ENCODE measurements at places on chromosomes 2 and 18.
A peak's percentile ranks its signal among the peaks of the same experiment; 100 is the strongest.

DNA sequence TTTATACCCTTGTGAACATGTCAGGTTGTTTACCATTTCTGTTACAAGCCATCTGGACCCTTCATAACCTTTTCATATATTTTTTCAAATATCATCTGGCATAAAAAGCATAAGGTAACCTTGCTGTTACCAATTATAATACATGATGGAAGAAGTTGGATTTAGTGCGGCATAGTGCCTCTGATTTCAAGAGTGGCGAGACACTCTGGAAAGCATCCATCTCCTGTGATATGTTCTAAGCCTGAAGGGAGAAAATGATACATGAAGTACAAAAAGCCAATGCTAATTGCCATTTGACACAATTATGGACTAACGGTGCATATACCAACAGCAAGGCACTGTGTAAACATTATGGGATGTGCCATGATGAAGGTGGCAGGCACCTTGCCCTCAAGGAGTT, 75.1 kb downstream of the DCC start:
- no peak for DNase-seq

GRCh38 chr2:129888896-129889295, 90.6 kb upstream of the RAB6C start:
- DNase-seq, result no peak

DNA sequence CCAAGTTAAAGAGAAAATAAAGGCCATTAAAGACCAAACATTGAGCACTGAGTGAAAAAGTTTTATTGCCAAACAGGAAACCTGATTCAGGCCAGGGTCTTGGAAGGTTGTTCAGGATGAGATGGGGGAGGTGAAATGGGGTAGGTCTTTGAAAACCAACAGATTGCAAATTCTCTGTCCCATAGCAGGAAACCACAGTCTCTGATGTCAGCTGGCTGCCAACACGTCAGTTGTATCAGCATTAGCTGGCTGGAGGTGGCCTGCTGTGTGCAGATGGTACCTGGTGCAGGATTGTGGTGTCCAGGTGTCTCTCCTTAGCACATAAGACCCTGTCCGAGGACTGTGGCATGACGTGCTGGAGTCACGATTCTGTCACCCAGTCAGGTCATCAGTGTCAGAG, 106.3 kb downstream of the MSH2 start:
- no peak for DNase-seq

DNA sequence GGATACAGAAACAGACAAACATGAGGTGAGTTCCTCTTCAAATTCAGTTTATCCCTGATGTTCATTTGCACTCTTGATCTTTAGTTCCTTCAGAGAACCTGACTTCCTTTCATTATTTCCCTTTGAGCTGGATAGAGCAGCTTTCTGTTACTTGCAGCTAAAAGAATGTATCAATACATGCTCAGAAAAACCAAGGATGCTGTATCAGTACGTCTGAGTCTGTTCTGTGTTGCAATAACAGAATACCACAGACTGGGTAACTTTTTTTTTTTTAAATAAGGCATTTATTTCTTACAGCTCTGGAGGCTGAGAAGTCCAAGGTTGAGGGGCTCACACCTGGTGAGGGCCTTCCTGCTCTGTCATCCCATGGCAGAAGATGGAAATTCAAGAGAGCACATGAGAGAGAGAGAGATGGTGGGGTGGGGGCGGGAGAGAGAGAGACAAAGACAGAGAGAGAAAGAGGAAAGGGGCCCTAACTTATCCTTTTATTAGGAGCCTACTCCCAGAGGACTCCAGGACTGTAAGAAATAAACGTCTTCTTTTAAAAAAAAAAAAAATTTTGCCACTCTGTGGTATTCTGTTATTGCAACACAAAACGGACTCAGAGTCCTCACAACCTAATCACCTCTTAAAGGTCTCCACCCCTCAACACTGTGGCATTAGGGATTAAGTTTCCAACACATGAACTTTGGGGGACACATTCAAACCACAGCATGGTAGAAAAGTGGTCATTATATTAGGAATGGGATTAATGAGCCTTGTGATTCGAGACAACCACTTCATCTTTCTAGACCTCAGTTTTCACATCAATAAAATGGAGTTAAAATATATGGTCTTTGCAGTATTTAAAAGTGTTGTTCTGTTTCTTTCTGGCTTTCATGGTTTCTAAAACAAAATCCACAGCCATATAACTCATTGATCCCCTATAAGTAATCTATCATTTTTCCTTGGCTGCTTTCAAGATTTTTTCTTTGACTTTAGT, 18.4 kb upstream of the SELENOI start:
- no peak for DNase-seq

DNA sequence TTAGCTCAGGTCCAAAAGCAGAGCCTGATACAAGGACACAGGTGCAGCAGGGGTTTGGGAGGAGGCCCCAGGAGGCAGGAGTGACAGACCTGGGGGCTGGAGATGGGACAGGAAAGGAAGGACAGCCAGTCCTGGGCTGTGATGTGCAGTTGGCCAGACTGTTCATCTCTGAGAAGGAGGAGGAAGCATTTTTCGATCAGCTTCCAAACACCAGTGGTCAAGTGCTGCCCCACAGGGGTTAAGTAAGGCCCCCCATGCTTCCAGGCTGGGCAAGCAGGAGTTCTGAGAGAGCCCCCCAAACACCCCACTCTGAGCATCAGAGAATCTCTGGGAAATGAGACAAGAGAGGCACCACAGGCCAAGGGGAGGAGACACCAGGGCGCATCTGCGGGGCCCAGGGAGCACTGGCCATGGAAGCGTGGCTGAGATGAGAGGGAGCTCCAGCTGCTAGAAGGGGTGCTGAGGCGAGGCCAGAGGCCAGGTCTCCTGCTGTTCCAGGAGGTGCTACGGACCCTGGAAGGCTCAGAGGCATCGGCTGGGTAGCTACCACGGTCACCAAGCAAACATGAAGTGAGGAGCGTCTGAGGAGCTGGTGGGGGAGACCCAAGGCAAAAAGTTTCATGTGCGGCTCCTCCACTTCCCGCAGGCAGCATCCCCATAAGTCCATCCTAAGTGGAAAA, 5.6 kb upstream of the HDAC4 start:
- no peak for DNase-seq

GRCh38 chr2:236408090-236408489, 143.9 kb upstream of the ASB18 start:
- DNase-seq, result no peak

GRCh38 chr2:197986977-197987376, 182.6 kb downstream of the PLCL1 start:
- DNase-seq, result no peak

DNA sequence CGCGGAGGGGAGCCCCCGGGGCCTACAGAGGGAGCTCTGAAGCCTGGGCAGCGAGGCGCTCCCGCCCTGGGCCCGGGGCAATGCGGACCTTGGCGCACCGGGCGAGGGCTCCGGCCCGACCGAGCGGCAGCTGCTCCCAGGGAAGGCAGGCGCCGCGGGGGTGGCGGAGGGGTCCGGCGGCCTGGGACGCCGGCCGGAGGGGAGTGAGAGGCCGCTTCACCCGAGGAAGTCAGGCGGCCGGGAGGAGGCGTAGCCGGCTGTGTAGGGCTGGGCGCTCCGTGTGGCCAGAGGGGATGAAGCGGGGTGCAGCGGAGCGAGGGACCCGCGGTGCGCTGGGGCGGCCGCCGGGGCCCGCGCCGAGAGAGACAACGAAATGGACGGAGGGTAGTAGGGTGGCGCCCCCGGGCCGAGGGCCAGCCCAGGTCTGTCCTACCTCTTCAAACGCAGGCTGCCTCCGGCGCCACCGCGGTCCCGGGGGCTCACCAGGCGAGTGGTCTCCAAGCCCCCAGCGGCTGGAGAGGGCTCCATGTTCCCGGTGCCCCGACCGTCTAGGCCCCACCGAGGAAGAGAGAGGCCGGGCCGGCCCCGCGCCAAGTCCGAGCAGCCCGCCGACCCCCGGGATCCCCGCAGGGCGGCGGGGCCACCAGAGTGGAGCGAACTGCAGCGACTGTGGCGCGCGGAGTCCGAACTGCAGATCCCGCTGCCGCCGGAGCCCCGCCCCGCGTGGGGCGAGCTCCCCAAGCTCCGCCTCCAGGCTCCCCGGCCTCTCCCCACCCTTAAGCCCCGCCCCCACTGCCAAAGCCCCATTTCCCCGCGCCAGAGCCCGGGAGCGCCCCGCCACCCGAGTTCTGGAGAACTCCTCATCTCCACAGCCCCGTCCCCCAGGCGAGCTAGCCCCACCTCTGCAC, at the start of gene SLC30A3:
TSS of gene SLC30A3 (minus strand) at position 669 of the 908 bp plus-strand sequence. CDS start at position 528, 141 bp downstream.
- DNase-seq, result peak; percentile 59

- no peak for DNase-seq
Measured at GRCh38 chr2:69703189-69703588, 38.7 kb upstream of the ANXA4 start.

- DNase-seq, result peak; percentile 98
Measured at GRCh38 chr18:9136315-9137155, at the start of gene ANKRD12. Gene ANKRD12, plus strand, starts transcription at chr18:9136781. Its CDS starts 45,652 bp downstream, at chr18:9182433.

GRCh38 chr2:201901786-201902185, 95.4 kb downstream of the CDK15 start:
- no peak for DNase-seq

DNA sequence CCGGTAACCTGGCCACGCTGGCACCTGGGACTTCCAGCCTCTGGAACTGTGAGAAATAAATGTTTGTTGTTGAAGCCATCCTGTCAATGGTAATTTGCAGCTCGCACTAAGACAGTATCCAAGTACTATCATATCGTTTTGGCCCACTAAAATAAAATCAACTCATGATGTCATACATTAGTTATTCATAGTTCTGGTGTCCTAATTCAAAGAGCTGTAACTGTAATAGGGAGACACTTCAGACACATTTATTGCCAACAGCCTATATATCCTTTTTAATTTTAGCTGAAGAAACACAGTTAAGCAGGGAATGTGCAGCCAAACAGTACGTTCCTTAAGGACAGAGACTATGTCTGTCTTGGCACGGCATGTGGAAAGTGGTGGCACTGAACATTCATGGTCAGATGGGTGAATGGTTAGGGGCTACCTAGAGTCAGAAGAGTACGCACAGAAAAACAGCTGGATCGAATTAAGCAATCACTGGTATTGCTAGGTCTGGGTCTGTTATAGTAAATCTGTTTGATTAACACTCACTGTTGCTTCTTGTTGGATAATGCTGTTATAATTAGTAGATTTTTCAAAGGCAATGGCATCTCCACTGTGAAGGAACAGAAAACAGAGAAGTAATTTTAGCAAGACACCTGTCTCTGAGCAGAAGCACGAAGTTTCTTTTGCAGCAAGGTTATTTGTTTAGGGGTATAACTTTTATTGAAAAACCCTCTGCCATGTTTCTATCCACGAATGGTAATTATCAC, 41.3 kb upstream of the CREG2 start:
- DNase-seq, result no peak

DNA sequence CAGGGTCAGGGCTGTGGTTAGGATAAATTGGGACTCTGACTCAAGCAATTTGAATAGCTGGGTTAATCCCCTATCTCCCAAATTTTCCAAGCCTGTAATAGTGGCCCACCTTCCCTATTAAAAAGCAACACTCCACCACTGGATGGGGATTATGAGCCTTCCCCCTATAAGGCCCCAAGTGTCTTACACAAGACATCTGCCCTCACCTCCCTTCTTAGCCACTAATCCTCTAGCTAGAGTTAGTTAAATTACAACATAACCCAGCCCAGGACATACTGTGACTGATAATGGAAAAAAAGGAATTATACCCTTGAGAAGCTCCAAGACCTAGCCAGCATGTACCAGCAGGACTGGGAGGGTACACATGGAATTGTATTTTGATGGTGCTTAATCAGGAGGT, 190.4 kb downstream of the NRP2 start:
- no peak for DNase-seq

DNA sequence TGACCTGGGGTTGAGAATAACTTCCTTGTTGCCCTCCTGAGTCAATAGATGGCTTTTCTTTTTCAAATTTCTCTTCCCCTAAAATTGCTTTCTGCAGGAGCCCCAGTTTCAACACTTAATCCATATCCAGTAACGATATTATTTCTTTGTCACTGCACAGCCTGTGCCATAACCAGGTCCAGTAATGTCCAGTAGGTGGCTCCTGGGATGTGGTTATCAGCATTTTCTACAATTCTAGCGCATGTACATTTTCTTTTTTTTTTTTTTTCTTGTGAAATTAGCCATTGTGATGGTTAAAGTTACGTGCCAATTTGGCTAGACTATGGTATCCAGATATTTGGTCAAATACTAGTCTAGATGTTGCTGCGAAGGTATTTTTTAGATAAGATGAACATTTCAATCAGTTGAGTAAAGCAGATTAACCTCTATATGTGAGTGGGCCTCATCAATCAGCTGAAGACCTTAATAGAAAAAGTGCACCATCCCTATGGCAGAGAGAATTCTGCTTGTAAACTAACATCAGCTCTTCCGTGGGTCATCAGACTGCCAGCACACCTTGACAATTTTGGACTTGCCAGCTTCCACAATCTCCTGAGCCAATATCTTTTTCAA, 72.9 kb upstream of the SCG2 start:
- DNase-seq, result no peak

DNA sequence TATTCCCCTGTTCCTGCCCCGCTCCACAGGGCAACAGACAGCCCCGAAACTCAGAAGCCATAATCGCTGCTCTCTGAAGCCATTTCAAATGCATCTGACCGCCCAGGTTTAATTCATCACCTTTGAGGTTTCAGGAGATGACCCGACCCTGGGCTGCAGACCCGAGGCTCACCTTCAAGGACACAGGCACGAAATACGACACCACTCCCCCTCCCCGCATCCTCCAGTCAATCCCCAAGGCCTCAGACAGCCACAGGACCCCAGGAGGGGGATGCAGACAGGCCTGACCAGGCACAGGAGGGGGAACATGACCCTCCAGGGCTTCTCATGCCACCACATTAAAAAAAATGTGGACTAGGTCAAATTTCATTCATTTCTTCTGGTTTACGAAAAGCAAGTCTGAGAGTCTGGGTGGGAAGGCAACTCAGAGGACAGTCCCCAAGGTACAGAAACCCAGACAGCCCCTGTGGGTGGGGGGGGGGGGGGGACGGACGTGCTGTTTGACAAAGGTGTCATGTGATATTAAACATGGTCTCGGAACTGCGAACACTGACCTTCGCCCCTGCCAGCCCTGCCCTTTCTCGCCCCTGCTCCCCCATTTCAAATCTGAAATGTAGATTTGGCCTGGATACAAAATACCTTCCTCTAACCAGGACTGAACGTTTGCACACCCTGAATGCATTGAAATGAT, 142.9 kb downstream of the BCL11A start:
- DNase-seq, result no peak

DNA sequence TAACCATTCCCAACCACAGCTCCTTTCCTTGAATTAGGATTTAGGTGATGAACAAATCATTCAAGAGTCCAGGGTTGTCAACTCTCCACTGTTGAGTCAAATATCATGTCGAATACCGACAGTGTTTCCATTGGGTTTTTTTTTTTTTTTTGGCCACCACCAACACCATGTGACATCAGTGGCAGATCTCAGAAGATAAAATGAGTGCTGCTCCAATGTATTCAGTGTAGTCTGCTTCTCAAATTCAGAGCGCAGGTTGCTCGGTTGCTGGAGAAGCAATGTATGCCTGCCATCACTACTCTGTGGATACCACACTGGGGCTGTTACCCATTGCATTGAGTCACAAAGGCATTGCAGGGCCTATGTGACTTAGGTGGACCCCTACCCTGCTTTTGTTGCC, 10.8 kb upstream of the ATL2 start:
- no peak for DNase-seq

Measured in right hindlimb (tissue), 1 donor.